ENCODE measurements at places on chromosomes 5 and 9.

- no peak for DNase-seq
These were observed 85.6 kb upstream of the CACNA1B start for GRCh38 chr9:137791947-137792346.

GRCh38 chr5:75660678-75661465, 49.6 kb downstream of the ANKDD1B start:
- no peak for DNase-seq

GRCh38 chr9:76693912-76694311, 70.3 kb upstream of the PCA3 start:
- no peak for DNase-seq

DNA sequence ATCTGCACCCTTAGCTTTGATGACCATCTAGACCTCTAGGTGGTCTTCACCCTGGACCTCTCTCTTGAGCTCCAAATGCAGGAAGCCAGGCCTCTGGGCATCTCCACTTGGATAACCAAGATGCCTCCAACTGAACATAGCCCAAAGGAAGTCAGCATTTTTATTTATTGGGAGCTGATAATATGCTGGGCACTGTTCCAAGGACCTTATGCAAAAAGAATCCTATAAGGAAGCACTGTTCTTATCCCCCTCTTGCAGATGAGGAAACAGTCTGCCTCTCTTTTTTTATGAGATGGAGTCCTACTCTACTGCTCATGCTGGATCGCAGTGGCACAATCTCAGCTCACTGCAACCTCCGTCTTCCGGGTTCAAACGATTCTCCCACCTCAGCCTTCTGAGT, 219.9 kb downstream of the CDK5RAP2 start:
- DNase-seq: no peak

DNA sequence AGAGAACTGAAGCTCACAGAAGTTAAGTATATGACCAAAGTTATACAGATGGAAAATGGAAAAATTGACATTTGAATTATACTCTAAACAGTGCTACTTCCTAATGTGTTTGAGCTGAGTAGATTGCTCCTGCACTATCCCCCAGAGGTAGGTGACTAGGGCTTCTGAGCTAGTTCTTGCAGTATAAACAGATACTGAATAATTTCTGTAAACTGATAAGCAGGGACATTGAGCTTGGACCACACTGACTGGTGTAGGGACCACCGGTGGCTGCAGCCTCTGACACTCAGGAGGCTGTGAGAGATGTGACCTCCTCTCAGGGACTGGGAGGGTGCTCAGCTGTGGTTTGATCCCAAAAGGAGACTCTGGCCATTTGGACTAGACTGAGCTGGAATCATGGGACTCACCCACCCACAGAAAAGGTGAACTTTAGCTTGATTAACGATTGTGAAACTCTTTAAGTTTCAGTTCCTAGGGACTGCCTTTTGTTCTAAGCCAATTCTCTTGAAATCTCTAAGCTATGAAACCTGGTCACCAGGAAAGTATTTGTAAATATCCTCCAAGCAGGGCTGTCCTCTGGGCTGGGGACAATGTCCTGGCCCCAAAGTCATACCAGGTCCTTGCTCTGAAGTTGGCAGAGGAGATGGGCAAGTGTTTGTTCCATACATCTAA, 291.5 kb downstream of the SEC61B start:
- DNase-seq: no peak

- no peak for DNase-seq
These were observed 49.6 kb upstream of the TEK start for GRCh38 chr9:27059412-27059811.

DNA sequence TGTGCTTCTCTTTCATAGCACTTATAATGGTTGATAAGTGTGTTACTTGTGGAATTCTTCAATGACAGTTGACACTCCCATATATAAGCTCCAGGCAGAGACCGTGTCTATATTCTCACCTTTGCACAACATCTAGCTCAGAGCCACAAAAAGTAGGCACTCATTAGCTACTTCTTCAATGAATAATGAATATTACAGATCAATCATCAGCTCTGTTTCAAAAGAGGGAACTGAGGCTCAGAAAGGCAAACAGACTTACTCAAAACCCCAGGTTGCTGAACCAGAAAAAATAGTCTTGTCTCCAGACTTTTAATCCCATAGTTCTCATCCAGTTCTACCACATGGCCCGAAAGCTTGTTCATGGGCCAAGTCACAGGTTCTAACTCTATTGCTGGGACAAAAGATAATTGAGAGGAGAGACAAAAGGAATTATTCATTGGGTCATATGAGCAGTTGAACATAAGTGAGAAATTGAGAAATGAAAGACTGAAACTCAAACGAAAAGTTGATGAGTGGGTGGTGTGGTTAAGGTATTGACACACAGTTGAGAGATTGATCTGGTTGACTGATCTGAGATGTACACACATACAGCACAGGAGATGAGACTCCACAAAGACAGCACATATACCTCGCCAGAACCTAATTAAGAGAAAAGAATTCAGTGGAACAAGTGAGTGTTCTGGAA, 381.6 kb downstream of the EFNA5 start:
- no peak for DNase-seq

GRCh38 chr9:35042081-35042604, 30.3 kb downstream of the VCP start:
- DNase-seq: no peak

DNA sequence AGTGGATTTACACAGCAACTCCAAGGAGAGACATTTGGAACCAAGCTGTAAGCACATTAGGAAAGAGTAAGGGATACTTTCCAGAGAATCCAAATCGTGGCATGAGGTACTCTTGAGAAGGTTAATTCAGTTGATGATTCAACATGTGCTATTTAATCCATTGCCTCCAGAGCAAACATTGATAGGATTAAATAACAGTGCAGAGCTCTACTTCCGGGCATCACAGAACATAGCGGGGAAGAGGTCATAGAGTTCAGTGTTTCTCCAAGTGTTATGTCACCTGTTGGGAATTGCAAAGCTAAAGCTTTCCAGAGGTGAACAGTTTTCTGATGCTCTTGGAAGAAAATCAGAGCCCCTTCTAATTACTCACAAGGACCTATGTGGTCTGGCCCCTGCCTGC, 127.5 kb downstream of the PPP2R2B start:
- DNase-seq: no peak

- DNase-seq: no peak
These were observed 2.9 kb upstream of the FOXD1 start for GRCh38 chr5:73451224-73452130.

DNA sequence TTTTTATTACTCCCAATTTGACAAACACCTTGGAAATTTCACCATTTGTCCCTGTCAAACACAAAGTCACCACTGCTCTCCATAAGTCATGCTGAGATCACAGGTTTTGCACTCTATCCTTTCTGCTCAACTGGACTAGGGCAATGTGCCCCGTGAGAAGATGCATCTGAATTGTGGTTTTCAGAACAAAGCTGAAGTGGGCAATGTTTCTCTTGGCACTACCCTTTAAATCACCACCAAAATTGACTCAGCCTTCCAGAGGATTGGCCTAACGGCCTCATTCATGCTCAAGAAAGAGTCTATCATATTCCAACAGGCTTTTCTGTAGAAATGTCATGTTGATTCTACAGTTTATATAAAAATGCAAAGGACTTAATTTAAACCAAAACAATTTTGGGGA, 81.0 kb upstream of the TRIO start:
- no peak for DNase-seq

All from Panc1 (cell line).